ENCODE measurements at places on chromosomes 7 and 10.

DNA sequence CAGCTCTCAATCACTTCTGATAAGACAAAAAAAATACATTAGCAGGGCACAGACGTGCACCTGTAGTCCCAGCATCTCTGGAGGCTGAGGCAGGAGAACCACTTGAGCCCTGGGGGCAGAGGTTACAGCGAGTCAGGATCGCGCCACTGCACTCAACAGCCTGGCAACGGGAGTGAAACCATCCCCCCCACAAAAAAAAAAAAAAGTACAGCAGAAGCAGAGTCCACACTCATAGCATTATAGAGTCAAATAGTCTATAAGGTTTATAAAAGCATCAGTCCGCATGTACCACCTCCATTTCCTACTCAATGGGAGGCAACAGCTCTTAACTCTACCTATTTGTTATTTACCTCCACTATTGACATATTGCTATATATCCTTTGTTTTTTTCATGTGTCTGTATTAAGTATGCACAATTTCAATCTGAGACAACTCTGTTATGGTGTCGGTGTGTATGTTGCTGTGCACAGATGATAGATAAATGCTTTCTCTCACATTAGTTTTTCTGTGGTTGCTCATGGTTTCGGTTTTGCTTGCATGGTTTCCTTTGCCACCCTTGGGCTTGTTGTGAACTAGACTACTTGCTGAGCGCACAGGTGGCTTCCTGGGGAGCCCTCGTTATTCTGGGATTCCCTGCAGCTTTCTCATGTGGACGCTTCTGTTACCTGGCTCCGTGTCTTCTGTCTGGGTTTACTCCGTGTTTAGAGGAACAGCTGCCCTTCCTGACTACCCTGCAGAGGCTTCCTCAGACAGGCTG is 40.4 kb downstream of the PROSER2 start:
- no peak for DNase-seq

DNA sequence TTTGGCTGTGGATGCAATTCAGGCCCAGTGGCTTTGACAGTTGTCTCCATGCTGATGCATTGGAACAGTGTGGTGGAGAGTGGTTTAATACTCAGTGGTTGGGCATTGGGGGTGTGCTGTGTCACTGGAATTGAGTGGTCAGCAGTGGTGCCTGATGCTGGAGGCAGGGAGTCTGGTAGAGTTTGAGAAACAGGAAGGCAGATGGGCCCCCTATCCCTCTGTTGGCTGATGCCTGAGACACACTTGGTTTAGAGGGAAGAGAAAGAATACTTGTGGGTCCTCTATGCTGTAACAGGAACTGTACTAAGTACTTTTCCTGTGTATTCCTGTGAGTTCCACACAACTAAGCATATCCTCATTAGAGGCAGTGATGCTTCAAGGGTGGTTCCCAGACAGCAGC is 55.4 kb downstream of the EEPD1 start:
- DNase-seq = no peak

DNA sequence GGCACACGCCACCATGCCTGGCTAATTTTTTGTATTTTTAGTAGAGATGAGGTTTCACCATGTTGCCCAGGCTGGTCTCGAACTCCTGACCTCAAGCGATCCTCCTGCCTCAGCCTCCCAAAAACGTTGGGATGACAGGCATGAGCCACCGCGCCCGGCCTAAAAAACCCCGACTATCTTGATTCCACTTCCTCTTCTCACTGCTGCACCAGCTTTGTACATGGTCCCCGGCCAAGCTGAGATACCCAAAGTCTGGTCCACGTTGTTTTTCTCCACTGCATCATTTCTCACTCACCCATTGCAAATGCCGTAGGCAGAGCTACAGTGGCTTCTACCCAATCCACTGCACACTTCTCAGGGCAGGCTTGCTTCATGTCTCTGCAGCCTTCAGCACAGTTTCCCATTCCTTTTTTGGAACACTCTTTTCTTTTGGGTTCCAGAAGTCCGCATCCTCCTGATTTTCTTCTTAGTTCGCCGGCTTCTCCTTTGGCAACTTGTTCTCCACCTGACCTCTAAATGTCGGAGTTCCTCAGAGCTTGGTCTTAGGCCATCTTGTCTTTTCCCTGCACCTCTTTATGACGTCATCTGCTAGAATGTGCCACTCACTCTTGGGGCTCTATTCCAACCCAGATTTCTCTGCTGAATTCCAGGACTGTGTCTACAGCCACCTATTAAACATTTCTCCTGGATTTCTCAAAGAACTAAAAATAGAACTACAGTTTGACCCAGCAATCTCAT is 6.0 kb upstream of the GNB2 start:
- no peak for DNase-seq

DNA sequence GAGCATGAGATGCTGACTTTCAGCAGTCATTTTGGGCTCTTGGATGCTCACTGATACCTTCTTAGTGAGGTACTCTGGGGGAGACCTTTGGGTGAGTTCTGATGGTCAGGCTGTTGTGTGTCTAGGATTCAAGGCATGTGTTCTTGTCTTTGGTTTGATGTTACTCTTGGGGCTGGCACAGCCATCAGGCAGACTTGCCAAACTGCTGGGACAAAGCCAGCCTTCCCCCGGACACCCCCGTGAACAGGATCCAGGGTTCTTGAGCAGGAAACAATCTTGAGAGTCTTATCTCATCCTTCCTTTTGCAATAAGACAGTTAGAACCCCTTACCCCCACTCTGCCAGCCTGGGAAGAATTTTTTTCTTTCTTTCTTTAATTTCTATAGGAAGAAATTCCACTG is 42.2 kb downstream of the SUFU start:
- peak; percentile 25 for DNase-seq

- DNase-seq = no peak
These were observed 746.9 kb downstream of the TYW1 start for GRCh38 chr7:67743501-67743900.

DNA sequence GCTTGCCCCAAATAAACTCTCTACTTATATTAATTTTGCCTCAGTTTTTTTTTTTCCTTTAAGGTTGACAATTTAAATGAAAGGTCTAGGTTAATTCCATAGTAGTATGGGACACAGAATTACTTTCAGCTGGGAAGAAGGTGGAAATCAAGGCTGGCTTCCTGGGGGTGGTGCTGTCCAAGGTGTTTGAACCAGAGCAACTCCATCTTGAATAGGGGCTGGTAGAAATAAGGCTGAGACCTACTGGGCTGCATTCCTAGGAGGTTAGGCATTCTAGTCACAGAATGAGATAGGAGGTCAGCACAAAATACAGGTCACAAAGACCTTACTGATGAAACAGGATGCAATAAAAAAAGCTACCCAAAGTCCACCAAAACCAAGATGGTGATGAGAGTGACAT is 1190.8 kb upstream of the AUTS2 start:
- DNase-seq = no peak

GRCh38 chr10:18068401-18068800 is 71.8 kb upstream of the CACNB2 start:
- DNase-seq = no peak

- no peak for DNase-seq
These were observed 7.7 kb downstream of the RUNDC3B start for GRCh38 chr7:87635921-87636320.

GRCh38 chr10:47312663-47312995 is 9.6 kb upstream of the GDF2 start:
- no peak for DNase-seq
